ENCODE measurements at places on chromosomes 4 and X.

GRCh38 chr4:766152-766515 is 59.8 kb downstream of the CPLX1 start:
- DNase-seq = no peak

DNA sequence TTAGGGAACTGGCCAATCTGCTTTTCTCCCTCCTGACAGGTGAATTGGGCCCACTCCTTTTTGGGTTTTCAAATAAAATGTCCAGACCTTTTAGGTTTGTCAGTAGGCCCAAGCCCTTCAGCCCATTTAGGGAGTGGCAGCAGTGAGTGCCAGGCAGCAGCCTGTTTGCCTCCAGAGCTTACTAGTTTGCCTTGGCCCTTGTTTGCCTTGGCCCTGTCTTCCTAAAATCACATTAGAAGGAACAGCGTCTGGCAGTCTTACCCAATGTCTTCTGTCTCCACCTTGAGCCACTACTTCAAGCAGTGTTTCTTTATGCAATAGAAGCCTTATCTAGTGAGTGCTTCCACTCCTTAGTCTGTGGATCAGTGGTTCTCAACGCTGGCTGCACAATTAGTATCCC is 117.1 kb downstream of the TMEM164 start:
- DNase-seq = no peak

- no peak for DNase-seq
These were observed 19.4 kb downstream of the MTMR1 start for GRCh38 chrX:150712619-150713018.

- DNase-seq = no peak
These were observed 1.5 kb downstream of the CFAP97 start for GRCh38 chr4:185201977-185202962.

DNA sequence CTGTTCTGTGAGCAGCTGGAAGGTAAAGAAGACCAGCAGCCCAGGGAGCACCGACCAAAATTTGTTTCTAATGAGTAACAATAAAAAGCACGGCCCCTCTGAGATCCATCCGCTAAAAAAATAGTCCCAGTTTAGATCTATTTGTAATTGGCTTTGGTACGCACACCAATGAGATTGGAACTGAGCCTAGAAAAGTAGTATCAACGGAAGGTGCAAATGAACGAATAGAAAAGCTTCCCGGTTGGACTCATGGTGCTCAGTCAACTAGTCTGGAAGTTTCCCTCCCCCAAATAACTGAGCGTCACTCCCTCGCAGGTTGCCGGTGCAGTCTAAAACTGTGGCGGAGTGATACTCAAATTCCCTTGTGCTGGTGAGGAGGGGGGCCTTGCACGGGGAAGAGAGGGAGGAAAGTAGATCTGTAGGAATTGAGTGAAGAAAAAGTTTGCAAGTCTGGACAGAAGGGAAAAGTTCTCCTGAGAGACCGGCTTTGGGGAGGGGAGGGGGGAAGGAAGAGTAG is at the start of gene COL4A5:
TSS of gene COL4A5 (plus strand) at position 413 of the 517 bp plus-strand sequence. CDS start 288 bp downstream, outside the sequence.
- no peak for DNase-seq

DNA sequence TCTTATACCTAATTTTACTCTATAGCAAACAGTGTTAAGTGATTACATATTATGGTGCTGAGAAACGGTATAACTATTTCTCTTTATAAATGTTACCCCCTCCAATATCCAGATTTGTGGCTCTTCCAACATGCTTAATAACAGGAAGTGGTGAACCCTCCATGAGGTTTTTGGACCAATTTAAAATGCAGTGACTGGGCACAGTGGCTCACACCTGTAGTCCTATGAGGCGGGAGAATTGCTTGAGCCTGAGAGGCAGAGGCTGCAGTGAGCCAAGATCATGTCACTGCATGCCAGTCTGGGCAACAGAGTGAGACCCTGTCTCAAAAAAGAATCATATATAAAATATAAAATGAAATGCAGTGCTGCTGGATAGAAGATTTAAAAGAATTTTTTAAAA is 137.3 kb downstream of the MGST2 start:
- DNase-seq = no peak

GRCh38 chr4:110411574-110412011 is 64.4 kb upstream of the ENPEP start:
- no peak for DNase-seq

- DNase-seq = no peak
These were observed 911 bp upstream of the ELK1 start for GRCh38 chrX:47651043-47651905.

DNA sequence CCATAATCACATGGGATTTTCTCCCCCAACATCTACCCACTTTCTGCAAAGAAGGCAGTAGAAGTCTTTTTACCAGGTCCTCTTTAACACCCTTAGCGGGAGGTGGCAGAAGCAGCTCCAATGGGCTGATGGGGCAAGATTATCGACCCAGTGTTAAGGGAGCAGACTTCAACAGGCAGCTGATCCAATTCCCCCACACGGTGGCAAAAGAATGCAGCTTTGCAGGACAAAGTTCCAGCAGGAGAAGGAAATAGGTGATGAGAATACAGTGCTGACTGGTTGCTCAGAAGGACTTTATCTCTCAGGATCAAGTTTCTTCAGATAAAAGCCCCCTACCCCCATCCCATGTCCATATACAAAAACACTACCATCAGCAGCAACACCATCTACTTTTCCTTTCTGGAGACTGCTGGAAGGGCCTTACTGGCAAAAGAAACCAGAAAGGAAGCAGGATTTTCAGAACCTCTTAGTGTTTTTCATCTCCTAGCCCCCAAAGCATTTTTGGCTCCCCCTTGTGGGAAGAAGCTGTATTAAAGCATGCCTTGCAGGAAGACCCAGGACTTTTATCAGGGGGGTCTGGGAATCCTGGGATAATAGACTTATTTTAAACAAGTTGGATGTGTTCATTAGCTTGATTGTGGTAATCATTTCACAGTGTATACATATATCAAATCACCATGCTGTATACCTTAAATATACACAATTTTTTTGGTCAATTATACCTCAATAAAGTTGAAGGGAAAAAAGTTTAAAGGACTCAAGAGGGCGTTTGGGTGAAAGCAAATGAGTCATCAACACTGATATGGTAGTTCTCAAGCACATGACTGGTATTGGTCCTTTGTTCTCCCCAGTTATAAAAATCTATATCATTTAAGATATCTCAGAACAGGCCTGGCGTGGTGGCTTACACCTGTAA is 146.4 kb downstream of the GPC3 start:
- DNase-seq = no peak

- DNase-seq = no peak
These were observed 18.4 kb downstream of the DDX3X start for GRCh38 chrX:41352329-41352838.

DNA sequence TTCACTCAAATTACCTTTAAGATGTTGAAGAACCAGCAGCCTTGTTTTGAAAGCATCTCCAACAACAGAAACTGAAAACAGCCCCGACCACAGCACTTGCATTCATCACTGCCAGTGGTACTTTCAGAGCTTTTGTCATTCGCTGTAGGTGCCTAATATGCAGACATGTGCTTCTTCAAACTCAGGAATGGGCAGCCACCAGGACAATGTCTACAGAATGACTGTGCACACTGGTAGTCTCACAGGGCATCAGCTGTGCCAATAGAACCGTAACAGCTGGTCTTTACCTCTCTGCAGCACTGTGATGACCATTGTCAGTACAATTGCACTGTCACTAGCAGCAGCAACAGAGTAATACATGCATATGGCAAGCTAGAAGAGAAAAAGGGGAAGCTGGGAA is 1149.7 kb downstream of the STPG2 start:
- no peak for DNase-seq

DNA sequence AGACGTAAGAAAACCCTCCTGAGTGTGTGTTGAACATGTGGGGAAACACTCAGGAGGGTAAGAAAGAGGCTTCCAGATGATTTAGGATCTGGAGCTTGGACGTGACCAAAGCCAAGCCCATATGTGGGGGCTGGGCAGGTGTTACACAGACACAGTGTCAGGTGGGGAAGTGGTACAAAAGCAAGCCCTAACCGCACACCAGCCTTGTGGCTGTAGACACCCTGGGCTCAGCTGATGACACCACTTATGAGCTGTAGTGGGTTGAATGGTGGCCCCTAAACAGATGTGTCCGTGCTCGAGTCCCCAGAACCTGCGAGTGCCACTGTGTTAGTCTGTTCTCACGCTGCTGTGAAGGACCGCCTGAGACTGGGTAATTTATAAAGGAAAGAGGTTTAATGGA is 25.0 kb upstream of the NSG1 start:
- no peak for DNase-seq

DNA sequence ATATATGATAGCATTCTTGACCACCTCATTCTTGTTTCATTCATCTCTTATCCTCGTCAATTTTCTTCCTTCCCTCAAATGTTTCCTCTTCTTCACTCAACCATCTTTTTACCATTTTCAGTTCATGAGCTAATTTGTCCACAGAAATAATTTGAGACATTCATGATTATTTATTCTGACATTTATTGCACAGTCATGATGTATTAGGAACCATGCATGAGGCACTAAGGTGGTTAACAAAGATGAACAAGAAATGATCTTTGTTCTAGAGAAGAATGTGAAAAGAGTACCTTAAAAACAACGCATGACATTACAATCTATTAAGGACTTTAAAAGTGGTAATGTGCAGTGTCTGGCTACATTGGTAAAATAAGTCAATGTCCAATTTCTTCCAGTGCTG is 27.9 kb downstream of the TEC start:
- no peak for DNase-seq

DNA sequence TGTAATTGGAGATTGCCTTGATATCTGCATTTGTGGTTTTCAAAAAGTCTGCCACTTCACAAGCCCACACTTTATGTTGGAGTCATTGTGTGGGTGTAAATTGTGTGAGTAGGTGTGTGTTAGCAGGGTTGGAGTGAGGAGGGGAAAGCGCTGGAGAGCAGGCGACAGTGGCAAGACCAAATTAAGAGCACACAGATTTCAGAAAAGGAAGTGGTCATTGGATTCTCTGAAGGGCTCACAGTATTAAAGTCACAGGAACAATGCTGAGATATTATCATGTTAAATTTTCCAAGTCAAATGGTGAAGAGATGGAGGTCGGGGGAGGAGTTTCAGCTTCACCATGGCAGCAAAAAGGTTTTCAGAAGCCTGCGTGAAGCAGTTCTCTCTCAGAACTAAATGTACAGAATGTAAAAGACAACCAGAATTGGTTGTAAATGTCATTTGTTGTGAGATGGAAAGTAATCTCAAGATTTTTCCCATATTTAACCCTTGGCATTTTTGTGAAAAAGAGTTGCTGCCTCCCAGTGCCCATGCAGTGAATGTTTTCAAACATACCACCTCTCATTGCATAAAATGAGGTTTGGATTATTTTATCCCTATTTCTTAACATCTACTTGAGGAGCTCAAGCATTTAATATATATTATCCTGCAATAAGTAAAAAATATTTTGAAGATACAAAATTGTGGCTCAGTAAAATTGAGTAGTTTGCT is 265.9 kb downstream of the ZNF674 start:
- DNase-seq = no peak

GRCh38 chrX:154063234-154063633 is 34.3 kb downstream of the MECP2 start:
- no peak for DNase-seq

- no peak for DNase-seq
These were observed 23.8 kb downstream of the BMX start for GRCh38 chrX:15524417-15524816.

GRCh38 chr4:137641544-137641943 is 109.2 kb upstream of the PCDH18 start:
- no peak for DNase-seq

GRCh38 chr4:110224142-110224541 is 25.7 kb upstream of the ELOVL6 start:
- no peak for DNase-seq

GRCh38 chrX:50721764-50722521 is 92.1 kb downstream of the SHROOM4 start:
- DNase-seq = no peak

DNA sequence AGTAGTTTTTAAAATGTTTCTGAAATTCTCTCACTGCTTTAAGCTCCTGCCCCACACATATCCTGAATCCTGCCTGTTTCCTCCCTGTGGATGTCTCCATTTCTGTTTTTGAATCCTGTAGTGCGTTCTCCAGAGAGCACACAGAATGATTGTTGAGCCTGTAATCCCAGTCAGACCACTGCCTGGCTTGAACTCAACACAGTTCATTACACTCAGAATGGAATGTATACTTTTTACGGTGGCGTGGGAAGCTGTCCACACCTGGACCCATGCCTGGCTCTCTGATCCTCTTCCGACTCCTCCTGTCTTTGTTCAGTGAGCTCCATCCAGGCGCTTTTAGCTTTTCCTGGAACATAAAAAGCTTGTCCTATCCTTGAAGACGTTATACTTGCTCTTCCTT is 1217.0 kb upstream of the PRKX start:
- DNase-seq = no peak

DNA sequence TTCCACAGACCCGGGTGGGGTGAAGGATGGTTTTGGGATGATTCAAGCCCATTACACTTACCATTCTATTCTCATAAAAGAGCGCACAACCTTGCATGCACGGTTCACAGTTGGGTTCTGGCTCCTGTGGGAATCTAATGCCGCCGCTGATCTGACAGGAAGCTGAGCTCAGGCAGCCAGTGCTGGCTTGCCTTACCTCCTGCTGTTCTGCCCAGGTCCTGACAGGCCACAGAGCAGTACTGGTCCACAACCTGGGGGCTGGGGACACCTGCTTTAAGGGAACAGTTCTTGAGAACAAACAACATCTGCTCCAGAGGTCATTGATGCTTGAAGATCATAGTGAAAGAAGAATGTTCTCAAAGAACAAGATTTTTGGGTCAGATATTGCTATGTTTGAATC is 8.0 kb upstream of the HS3ST1 start:
- no peak for DNase-seq

- DNase-seq = no peak
These were observed 194.3 kb upstream of the CT83 start for GRCh38 chrX:116657071-116657470.

DNA sequence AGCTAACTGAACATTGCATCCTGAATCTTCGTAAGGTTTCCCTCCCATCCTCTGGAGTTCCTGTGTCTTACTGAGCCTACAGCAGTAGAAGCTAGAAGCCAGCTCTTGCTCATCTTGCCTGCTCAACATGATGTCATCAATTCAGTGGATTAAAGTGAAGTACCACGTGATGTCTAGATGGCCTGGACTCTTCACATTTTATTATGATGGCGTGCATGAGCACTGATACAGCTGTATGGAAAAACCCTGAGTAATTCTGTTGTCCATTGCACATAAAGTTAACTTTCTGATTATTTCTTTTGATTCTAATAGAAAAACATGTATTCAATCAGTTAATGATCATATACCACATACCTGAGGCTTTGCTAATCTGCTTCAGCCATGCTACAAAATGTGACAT is 2387.7 kb upstream of the TENM3 start:
- no peak for DNase-seq

GRCh38 chr4:2101346-2102044 is 42.4 kb downstream of the NAT8L start:
- DNase-seq = no peak

DNA sequence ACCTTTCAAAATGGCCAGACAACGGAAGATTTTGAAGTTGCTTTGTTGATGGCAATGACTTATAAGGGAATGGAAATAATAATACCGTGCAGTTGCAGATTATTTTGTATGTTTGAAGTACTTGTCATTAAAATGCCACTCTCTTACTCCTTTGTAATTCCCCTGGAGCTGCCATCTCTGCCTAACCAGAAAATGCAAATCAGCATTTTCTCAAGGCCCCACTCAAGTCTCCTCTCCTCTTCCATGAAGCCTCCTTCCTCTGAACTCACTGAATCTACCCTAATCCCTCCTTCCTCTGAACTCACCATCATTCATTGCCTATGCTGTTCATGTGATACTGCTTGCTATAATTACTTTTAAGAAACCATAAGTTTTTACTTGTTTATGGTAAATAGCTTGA is 60.2 kb upstream of the RBPJ start:
- no peak for DNase-seq

Measured in activated CD4-positive, CD25-positive, alpha-beta regulatory T cell treated with anti-CD3 and anti-CD28 coated beads, Interleukin-2, amount 50 U/mL, for 72 hours (primary cell).